ENCODE measurements at places on chromosomes 5 and 9.

- DNase-seq, result no peak
Observed at GRCh38 chr9:115522912-115523311, 405.0 kb upstream of the TNC start.

- DNase-seq, result no peak
Observed at GRCh38 chr9:99096409-99096808, 8.5 kb upstream of the TGFBR1 start.

DNA sequence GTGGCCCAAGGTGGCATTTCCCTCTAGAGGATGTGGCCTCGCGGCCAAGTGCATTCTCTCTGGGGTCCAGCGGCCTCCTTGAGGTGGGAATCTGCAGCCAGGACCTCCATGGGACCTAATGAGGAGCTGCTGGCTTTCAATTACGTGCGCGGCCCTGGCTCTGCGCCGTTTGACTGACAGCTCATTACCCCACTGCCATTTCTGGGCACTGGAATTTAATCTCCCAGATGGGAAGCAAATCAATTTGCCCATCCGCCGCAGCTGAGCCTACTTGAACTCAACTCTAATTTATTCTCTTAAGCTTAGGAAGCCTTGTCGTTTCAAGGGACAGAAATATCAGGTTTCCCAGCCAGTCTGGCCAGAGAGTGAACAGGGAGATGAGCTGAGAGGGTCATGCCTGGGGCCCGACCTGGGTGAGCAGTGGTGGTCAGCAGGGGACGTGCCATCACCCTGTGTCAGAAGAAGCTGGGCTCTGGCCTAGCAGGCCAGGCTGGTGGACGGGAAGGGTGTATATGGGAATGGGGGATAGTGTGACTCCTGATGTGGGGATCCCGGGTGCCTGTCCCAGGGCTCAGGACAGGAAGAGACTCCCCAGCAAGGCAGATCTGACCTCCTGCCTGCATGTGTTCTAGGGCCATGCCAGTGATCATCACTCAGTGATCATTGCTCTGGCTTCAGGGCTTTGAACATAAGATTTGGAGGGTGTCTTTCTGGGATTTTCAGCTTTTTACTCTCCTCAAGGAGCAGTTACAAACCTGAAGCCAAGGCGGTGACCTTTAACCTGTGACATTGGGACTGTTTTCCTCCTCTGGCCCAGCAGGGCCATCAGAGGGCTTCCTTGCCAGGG is 69.7 kb downstream of the MACROH2A1 start:
- no peak for DNase-seq

GRCh38 chr5:167779644-167780043 is 511.8 kb upstream of the WWC1 start:
- DNase-seq, result no peak

DNA sequence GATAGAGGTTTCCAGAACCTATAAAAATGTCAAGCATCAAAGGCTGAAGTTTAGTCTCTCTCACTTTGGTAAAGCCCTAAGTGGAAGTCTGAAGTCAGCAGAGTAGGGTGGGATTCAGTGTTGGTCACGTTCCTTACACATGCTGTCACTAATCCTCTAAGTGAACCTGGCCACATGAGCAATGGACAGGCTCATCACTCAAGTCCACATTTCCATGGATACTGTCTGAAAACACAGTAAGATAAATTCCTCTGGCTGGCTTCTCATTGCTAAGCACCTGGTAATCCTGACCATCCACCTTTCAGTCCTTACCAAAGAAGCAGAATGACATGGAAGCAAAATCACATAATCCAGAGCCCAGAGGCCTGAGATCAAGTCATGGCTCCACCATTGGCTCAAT is 43.8 kb downstream of the GNA14 start:
- DNase-seq, result no peak

GRCh38 chr9:110095161-110095595 is 112.8 kb downstream of the C9orf152 start:
- no peak for DNase-seq

- DNase-seq, result no peak
Observed at GRCh38 chr9:80775530-80775929, 913.8 kb downstream of the TLE1 start.

GRCh38 chr5:150473673-150474358 is 24.3 kb upstream of the RPS14 start:
- DNase-seq, result no peak

DNA sequence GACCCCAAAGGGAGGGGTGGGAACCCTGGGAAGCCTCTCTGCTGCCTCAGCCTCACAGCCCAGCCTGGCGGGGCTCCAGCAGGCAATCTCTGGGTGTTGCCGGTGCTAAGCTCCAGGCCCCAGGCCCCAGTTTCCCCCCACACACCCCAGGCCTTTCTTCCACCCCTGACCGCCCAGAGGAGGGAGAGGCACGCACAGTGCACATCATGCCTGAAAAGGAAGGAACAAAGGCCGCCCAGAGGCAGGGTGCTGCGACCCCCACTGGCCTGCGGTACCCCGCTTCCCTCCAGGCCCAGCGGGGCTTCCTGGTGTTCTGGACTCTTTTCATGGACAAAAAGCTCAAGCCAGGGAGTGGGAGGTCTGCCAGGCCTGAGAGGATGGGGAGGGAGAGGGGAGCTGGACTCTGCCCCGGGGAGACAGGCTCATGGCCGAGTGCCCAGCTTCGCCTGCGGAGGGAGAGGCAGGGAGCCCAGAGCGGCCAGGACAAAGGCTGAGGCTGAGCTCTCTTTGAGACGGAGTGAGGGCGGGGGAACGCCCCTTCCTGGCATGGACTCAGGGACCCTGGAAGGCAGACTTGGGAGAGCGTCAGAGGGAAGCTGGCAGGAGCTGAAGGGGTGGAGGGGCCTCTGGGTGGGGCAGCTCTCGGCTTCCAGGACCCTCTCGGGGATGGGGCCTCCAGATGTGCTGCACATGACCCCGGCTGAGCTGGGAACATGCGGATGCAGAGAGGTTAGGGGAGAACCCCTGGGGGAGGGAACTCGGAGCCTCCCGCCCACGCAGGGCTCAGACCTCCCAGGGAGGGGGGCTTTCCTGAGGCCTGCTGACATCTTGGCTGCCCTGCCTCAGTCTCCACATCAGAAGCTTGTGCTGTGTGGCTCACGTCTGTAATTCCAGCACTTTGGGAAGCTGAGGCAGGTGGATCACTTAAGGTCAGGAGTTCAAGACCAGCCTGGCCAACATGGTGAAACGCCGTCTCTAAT is 1.8 kb upstream of the ENTPD2 start:
- DNase-seq, result no peak

DNA sequence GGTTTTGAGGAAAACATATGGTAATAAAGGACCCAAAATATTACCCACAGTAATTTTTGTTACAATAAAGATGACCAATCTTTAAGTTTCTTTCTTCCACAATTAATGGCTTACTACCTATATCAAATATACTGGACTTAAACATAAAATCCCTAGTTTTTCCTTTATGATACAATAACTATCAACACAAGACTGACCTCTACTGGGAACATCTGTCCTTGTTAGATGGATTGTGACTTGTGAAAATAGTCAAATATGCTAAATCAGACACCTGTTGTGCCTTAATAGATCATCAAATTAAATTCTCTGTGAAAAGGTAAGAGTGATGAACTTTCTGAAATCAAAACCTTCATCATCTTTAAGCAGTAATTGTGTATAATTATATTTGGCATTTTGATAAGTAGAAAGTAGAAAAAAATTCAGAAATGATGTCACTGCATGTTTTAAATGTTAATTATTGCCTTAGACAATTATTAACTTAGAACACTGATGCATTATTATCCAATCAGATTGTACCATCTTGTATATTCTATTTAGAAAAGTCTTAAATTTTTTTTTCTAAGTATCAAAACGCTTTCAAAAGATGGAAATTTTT is 113.6 kb downstream of the DEPDC1B start:
- no peak for DNase-seq

DNA sequence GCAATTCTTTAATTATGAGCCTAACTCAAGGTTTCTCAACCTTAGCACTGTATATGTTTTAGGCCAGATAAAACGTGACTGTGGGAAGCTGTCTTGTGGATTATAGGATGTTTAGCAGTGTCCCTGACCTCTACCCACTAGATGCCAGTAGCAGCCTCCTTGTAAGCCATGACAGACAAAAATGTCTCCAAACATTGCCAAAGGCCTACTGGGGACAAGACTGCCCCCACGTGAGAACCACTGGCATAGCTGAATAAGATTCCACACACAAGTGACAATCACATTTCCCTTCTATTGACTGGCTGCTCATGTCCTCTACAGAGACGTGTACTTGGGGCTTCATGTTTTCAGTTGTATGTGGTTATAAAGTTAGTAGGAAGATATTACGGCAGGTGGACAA is 55.4 kb downstream of the GOLM1 start:
- DNase-seq, result no peak

DNA sequence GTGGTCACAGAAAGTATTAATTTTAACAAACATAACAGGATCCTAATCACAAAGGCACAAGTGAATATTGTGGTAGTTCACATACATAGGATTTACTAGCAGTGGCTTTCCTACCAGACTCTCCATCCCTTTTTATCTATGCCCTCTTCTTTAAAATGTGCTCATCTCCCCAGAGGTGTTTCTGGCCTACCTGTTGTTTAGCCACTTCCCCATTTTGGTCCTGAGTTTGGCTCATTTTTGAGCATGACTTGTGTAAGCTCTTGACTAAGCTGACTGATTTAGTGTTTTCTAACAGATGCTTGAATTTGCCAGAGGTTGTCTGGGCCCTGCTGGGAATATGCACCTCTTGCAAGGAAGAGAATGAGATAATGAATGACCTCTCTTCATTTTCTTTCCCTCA is 517.7 kb upstream of the CLINT1 start:
- DNase-seq, result no peak

DNA sequence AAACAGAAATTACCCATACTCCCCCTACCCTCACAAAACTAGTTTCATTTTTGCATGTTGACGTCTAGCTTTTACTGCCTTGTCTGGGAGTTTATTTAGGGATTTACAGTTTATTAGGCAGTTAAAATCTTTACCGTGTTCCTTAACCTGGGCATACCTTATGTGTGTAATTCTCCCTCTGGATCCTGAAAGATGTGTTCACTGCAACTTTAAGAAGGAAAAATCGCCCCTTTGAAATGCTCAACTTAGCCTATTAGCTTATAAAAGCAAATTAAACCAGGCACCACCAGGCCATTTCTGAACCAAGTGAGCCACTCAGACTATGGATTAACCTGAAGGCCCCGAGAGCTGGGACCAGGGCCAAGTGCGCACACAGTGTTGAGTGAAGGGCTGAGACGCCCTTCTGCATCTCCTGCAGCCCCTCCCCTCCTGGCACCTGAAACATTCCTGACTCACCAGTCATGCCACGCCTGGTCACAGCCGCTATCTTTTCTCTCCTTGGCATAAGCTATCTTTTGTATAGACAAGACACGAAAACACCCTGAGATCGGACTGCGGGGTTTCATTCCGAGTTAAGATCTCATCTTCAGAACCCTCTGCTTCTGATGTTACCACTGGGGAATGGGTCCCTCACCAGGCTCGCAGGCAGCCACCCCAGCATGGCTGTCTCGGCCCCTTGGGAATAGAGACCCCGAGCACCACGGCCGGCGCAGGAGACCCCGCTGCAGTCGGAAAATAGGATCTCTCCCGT is 111.9 kb downstream of the ROR2 start:
- no peak for DNase-seq

DNA sequence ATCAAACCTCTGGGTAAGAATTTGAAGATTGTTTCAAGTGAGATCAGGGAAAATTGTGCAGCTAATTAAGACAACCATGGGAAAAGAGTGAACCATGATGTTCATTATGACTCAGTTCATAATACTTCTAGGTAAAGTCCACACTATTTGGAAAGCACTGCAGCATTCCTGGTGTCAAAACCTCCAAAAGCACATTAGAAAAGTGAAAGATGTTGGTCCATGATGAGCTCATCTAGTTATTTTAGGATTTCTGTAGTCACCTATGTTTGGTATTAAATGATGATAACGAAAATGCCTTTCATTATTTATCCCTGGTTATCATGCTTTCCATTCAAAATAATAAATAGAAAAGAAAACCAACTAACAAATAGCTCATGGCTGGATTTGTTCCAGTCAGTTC is 49.1 kb downstream of the PTCD2 start:
- DNase-seq, result no peak

- no peak for DNase-seq
Observed at GRCh38 chr5:174903172-174903732, 178.9 kb downstream of the MSX2 start.

DNA sequence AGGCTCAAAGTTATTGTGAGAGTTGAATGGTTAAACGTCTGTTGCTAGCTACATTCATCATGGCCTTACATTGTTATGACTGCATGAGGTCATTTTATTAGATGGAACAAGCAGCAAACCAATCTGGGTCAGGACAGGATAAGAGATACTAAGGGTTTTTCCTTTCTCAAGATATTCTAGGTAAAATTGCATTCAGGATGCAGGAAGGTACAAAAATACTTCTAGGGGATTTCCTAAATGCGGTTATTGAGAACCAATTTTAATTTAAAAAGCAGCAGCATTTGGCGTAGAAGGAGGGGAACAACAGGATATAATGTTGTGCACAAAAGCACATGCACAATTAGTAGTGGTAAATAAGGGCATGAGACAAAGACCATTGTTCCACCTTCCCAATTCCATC is 39.2 kb upstream of the LURAP1L start:
- no peak for DNase-seq

- DNase-seq, result no peak
Observed at GRCh38 chr5:15499528-15500324, at the start of gene FBXL7. FBXL7 (plus strand) TSS chr5:15500180.

DNA sequence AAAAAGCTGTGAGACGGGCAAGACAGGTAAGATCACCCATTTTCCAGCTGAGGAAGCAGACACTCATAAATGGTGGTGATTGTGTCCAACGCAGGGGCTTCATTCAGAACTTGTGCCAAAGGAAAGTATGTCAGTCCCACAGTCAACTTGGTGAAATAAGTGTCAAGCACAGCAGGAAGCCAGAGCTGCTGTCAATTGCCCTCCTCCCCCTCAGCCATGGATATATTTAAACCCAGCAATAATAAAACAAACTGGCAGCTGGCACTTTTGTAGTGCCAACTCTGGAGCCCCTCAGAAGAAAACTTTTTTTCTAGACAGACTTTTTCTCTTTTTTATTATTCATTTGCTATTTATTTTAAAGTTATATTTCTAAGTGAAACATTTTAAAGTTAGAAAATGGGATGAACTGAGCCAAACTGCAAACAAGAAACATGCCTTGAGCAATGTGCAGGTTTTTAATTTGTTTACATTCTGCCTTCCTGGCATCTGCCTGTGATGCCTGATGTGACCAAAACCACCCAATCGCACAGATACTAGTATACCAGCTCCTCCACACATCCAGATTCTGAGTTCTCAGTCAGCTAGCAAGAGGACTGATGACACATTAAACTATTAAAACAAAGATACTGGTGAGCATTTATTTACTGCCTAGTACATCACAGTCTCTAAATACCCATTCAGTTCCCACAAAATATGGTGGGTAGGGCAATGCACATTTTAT is 17.0 kb downstream of the DMAC1 start:
- DNase-seq, result no peak

DNA sequence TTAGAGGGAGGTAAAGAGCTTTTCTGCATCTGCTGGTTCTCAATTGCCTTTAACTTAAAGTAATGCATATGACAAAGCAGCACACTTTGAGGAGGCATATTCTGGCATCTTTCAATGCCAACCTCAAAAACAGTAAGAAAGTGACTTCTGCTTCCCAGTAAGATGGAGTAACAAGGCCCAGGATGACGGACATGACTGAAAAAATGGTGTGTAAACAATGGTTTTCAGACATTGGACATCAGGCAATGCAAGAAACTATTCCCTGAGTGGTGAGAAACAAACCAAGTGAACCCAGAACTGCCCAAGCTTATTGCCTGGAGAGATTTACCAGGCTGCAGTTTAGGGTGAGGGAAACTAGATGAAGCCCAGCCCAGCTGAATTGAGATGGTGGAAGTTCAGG is 39.8 kb upstream of the TTC39B start:
- no peak for DNase-seq

GRCh38 chr5:126589536-126590297 is 5.3 kb downstream of the ALDH7A1 start:
- no peak for DNase-seq
